G401 (cell line): ENCODE measurements at places on chromosomes 16 and 17. TPM values are rescaled to one million over a fixed set of nuclear protein-coding genes. Genes with fewer than 3 reads are reported as not detected.

DNA sequence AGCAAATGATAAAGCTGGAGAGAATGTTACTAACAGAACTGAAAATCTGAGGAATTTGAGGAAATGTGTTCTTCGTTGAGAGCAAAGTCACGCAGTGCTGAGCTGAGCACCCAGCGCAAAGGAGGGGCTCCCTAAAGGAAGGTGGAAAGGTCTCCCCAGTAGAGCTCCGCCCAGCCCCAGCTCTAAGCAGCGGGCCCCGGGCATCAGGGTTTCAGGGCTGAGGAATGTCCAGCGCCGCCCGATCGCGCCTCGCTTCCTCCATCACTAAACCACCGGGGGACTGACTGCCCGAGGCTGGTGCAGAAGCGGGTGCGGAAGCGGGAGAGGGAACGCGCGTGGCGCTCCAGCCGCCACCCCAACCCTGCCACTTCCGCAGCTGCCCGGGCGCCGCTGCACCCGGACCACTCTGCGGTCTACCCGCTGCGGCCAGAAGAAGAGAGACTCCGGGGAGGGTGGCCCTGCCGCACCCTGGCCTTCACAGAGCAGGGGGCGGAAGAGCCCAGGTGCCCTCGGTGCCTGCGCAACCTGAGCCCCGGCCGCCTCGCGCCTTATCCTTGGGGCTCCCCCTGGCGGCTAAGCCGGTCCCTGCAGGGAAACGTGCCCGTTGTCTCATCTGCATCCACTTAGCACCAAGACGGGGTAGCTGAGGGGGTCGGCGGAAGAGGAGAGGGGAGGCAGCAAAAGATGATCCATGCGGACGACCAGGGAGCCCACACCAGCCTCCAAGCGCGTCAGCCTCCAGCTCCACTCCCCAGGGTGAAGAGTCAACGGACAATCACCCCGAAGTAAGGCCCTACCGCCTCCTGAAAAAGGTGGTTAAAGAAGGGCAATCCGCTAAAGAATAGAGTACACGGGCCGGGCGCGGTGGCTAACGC, 12.4 kb upstream of the GUCY2D start:
- DNase-seq = peak; percentile 81

- DNase-seq = no peak
Observed at GRCh38 chr17:40534371-40535189, 30.7 kb downstream of the CCR7 start.

GRCh38 chr17:10119203-10120108, 79.0 kb downstream of the GAS7 start:
- no peak for DNase-seq

- DNase-seq = no peak
Observed at GRCh38 chr17:41521574-41522261, 3.0 kb upstream of the KRT15 start.

DNA sequence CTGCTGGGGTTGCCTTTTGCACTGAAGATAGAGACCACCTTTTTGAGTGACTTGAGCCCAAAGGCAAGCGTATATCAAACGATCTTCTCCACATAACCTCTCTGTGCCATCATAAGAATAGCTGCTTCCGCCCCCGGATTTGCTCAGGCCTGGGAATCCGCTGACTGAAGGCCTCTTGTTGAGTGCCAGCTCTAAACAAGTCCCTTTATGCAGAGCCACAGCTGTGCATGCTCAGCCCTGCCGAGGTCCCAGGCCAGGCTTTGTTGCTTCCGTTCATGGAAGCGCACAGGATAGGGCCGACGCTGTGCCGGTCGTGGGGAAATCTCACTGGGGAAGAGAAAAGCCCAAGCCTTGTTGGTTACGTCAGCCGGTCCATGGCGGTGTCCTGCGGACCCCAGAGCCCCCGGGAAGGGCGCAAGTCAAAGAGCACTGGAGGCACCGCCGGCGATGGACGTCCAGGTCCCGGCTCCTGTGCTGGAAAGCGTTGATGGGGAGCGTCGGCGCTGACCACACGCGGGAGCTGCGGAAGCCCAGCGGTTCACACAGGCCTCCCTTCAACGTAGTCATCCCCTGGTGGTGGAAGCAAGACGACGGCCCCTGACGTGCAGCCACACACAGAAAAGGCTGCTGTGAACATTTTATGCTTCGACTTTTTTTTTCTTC, 23.5 kb upstream of the RPL13 start:
- DNase-seq = no peak

GRCh38 chr16:85326113-85326793, 214.0 kb upstream of the CIBAR2 start:
- DNase-seq = no peak

DNA sequence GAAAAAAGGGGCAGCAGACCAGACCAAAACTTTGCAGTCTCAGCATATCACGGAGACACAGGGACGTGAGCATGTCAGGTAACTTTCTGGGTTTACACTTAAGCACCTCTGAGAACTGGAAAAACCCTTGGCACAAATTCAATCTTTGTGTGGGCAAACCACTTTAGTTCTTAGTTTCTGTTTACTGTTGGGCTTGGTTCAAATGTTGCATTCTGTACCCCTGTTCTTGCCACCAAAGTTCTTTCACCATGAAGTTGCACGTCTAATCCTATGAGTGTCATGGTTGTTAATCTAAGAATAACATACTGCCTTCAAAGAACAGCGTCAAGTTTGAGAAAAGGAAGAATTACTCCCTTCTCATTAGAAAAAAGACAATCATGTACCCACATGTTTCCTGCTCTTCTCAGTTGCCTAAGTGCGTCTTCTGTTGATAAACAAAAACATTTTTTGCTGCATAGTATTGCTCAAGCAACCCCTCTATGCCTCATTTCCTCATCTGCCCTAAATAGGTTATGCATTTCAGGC, 11.6 kb downstream of the KRT33A start:
- no peak for DNase-seq

DNA sequence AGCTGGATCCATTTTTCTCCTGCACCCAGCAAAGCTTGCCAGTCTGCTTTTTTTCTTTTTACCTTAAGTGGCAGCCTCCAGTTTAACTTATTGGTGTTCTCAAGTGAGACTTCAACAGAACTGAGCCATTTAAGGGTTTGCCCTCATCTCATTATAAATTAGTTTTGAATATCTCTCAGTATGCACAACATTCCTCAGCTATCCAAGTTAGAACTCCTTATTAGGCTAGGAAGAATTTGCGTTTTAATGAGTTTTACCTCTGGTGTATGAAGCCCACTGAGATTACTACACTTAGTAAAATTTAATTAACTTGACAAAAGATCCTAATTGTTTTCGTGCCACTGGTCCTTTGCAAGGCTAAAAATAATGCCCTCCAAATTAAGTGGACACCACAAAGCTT, 232.4 kb downstream of the CDH11 start:
- no peak for DNase-seq

DNA sequence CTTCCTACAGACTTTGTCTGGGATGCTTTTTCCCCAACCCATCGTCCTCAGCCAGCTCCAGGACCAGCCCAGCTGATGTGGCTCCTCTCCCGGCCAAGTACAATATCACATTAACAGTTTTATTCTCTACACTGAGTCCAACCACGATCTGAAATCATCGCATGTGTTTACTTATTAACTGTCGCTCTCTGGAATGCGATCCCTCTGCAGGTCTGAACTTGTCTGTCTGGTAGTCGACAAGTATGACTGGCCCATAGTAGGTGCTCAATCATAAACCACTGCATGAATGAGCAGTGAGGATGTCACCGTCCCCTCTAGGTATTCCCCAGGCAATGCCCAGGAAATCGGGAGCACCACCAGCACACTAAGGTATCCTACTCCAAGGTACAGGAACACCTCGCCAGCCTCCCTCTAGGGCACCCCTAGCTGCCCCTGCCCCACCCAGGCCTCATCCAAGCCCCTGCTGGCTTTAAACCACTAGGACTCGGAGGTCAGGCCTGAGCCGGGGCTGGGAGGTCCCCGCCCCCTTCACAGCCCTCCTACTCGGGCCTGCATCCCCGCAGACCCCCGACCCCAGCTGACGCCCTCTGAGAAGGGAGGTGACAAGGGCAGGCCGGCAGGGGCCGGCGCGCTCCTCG, 27.7 kb downstream of the RTN4RL1 start:
- no peak for DNase-seq

- DNase-seq = no peak
Observed at GRCh38 chr17:79942011-79942405, 93.7 kb downstream of the TBC1D16 start.

GRCh38 chr17:2874189-2874686, 78.0 kb downstream of the RAP1GAP2 start:
- DNase-seq = no peak

- no peak for DNase-seq
Observed at GRCh38 chr17:58353389-58353825, 1.4 kb upstream of the SUPT4H1 start.

GRCh38 chr17:66548158-66548557, 245.7 kb downstream of the PRKCA start:
- DNase-seq = no peak

GRCh38 chr16:74825941-74826340, 51.3 kb upstream of the FA2H start:
- no peak for DNase-seq

DNA sequence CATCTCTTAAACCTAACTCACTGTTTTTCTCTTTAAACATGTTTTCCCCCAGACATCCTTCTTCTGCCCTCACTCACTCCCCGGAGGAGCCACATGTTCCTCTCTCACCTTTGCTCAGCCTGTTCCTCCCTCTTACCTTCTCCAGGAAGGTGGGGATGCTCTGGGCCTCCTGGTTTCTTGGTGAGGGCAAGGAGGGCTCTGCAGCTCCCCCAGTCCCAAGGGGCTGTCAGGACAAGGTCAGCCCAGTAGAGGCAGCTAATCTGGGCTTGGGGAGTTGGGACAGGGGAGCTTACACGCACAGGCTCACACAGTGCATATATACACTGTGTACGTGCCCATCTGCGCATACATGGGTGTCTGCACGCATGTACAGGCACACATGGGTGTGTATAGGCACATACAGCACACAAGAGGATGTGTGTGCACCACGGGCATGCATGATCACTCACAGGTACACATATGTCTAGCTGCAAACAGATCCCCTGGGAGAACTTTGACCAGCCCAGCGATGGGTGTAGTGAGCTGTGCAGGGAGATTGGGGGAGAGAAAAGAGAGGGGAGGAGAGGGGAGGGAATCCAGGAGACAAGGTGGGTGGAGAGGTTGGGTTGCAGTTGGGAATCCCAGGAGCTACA, 28.6 kb upstream of the SPNS3 start:
- DNase-seq = no peak

- peak; percentile 15 for DNase-seq
Observed at GRCh38 chr16:50449800-50450199, 81.0 kb upstream of the BRD7 start.

DNA sequence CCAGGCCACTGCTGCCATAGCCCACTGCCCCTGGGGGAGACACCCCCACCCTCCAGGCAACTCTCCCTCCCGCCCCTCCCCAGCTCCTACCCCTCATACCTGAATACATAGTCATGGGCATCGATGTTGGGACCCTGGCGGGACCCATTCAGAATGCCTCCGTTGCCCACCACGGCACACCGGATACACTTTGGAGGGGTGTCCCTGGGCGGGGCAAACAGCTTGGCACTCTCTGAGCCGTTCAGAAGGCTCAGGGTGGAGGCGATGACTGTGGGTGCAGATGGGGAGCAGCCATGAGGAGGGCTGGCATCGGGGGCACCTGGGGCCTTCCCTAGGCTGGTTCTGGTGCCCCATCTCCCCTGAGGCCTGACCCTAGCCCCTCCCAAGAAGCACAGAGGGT, 12.6 kb downstream of the ST6GALNAC2 start:
- DNase-seq = no peak

GRCh38 chr17:69078864-69079263, 18.1 kb upstream of the ABCA9 start:
- no peak for DNase-seq

- DNase-seq = peak; percentile 53
Observed at GRCh38 chr17:57955183-57955931, at the start of gene CUEDC1. CUEDC1 (minus strand) TSS chr17:57955412; CDS start chr17:57885564, 69,848 bp downstream.

DNA sequence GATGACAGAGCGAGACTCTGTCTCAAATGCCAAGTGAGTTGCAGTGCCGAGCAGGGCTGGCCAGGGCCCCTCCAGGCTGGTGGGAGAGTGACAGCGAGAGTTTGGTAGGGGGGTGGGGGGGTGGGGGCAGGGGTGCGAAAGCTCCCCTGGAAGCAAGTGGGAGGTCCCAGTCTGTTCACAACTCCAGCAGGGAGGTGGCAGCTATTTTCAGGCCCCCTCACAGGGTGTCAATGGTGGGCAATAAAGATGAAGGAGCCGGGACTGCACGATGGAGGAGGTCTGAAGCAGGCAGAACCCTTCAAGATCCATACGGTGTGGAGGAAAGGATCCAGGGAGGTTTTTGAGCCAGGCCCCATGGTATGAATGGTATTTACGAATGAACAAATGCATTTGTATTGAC, 83.7 kb downstream of the PGS1 start:
- DNase-seq = no peak

DNA sequence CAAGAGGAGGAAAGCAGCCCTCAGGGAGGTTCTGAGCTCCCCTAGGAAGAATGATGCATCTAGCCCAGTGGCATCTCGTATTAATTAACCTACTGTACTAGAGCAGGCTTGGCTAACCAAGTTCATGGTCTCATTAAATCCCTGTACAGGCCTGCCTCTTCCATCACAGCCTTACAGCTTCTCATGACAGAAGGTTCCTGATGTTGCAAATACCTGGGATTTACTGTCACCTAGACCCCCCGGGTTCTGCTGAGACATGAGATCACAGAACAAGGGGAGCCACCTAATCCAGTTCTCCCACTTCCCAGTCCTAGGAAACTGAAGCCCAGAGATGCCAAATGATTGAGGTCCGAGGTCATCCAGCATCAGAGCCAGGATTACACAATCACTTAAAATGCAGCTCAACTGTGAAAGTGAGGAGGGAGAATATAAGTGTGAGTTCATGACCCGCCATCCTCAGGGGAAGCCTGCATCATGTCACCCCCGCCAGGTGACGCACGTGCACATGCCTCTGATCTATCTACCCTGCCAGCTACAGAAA, 23.9 kb downstream of the ACLY start:
- DNase-seq = no peak

DNA sequence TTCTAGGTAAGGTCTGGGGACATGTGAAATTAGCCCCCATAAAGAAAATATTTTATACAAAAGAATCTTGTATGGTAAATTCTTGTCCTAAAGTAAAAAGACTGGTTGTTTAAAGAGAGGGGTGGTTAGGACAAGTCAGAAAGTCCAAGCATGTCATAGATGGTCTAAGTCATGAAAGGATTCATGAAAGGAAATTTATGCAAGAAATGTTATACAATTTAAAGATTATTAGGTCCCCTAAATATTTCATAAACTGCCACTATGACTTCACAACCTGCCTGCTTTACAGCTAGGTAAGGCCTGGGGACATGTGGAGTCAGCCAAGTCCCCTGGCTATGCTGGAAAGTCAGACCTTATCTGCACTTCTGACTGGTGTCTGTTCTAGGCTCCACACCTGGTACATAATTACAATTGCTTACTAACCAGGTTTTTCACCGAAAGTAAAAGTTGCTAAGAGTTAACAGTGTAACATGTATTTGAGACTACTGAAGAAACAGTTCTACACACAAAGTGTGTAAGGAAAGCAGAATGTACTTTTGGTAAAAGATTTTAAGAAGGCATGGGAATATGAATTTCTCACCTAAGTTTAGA, 17.0 kb downstream of the N4BP1 start:
- DNase-seq = no peak

Gene TPSG1
- total RNA-seq = not detected in 2 replicates

Gene RTN4RL1
- total RNA-seq = 65.0 and 65.6 TPM in 2 replicates

Gene ZFP3
- not detected in 2 replicates for total RNA-seq

Gene CA5A
- not detected in 2 replicates for total RNA-seq

Gene NPIPB8
- total RNA-seq = not detected in 2 replicates

Gene ZNF469
- total RNA-seq = 0.18 and 0.34 TPM in 2 replicates

Gene CIBAR2
- 0.37 and 0.51 TPM in 2 replicates for total RNA-seq

Gene SRL
- 0.07 and 0.37 TPM in 2 replicates for total RNA-seq

Gene OR1A1
- total RNA-seq = not detected in 2 replicates

Gene PDE6G
- total RNA-seq = 0.80 TPM in 1 of 2 replicates, not detected in the other

Gene AHSP
- not detected in 2 replicates for total RNA-seq

Gene PSMB10
- 17.1 and 26.2 TPM in 2 replicates for total RNA-seq
